ENCODE measurements at places on chromosomes 1 and 21.

DNA sequence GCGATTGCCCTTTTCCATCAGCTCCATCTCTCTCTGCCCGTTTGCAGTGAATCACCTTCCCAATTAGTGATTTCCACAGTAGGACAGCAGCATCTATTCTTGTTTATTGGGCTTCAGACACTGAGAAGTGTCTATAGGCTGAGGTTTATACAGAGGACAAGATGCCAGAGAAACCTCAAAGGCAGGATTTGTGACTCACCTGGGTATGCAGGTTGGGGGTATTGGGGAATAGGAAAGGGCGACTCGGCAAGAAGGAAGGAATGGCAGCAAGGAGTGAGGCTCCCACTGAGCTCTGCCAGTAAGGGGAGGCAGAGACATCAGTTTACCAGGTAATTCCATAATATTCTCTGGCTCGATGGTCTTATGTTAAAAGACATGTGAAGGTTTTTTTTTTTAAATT lies 25.3 kb upstream of the ABCA4 start:
- DNase-seq, result no peak

DNA sequence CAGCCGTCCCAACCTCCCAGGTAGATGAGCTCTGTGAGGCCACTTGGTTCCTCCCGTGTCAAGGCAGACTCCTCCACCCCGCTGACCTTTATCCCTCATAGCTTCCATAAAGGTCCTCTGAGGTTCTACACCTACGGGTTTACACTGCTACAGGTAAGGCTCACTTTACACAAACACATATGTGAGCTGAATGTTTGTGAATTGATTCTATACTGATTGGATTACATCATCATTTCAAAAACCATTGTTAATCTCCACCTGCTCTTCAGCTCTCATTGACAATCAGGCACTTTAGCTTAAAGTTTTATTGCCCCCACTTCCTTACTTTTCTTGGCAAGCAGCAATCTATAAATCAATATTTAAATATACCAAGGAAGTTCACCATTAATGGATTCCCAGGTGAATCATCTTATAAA lies 12.8 kb upstream of the RGS16 start:
- no peak for DNase-seq

- DNase-seq, result peak; percentile 36
These were observed 61.7 kb downstream of the CASQ2 start for GRCh38 chr1:115706587-115707425.

- DNase-seq, result no peak
These were observed 8.3 kb downstream of the CHTOP start for GRCh38 chr1:153642161-153642560.

GRCh38 chr1:6490181-6491080 lies 1.0 kb downstream of the PLEKHG5 start:
- DNase-seq, result peak; percentile 73

GRCh38 chr1:9684801-9685200 lies 33.3 kb downstream of the PIK3CD start:
- DNase-seq, result no peak
